ENCODE measurements at places on chromosomes 11 and 22.

DNA sequence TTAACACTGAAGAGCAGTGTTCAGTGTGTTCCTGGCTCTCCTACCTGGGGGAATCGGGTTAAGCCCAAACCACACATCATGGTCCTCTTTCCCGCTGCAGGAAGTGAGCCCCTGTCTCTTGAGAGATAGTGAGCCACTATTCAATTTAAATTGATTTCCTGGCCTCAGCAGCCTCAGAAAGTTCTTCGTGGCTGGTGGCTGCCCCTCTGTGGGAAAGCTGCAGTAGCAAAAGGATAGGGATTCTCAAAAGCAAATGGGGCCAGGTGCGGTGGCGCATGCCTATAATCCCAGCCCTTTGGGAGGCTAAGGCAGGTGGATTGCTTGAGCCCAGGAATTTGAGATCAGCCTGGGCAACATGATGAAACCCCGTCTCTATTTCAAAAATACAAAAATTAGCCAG is 49.1 kb upstream of the CD5 start:
- no peak for DNase-seq

GRCh38 chr22:30238661-30239487 is 7.7 kb downstream of the LIF start:
- no peak for DNase-seq

DNA sequence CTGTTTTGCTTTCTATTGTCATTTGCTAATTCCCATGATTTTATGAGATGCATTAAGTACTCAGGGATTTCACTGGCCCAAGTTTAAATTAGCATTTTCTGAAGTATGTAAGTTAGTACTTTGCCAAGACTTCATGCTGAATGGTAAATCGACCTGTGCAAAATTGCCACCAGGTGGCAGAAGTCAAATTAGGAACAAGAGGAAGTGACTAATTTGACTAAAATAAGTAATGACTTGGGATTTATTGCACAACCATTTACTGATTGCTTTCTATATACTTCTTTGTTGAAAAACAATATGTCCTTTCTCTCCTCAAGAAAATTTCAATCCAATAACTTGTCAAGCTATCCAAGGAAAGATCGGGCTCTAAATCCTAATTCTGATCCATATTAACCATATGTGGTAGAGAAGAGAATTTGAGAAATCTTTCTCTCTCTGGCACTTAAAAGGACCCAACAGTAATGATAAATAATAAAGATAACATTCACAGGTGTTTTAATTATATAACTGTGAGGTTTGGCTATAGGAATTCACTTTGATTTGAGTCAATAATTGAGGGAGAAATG is 253.7 kb upstream of the CHORDC1 start:
- DNase-seq: no peak

DNA sequence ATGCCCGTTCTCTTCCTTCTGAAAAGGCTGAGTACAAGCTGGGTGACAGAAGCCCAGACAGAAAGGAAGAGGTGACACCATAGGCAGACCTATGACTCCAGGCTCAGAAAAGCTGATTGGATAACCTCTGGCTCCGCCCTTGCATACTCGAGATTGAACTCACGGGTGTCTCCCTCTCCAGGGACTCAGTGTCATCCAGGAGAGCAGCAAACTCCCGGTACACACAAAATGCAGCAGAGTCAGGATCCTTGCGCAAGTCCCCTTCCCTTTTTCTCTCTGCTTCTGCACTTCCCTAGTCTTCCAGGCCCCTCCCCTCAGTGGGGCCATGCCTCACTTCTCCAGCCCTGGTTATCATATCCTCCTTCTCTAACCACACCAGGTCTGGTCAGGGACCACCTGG is 9.8 kb downstream of the SCN4B start:
- no peak for DNase-seq
